ENCODE measurements at places on chromosomes 13 and 19. TPM values are rescaled to one million over a fixed set of nuclear protein-coding genes. Genes with fewer than 3 reads are reported as not detected.

GRIK5 gene
- total RNA-seq, result not detected

ZNF235 gene
- 0.84 TPM for total RNA-seq

TNFAIP8L1 gene
- total RNA-seq, result 10.0 TPM

TFDP1 gene
- total RNA-seq, result 16.8 TPM

CFAP97D2 gene
- total RNA-seq, result not detected

ZNF780A gene
- total RNA-seq, result 14.7 TPM

PPFIA3 gene
- total RNA-seq, result 39.1 TPM

ZNF135 gene
- 2.5 TPM for total RNA-seq

GIPC3 gene
- not detected for total RNA-seq

KLK8 gene
- total RNA-seq, result not detected

ZNF345 gene
- total RNA-seq, result 0.17 TPM

LRRC63 gene
- total RNA-seq, result not detected

ASPDH gene
- total RNA-seq, result not detected

ZNF615 gene
- total RNA-seq, result 5.2 TPM

CEACAM8 gene
- total RNA-seq, result not detected

ZNF66 gene
- total RNA-seq, result 0.35 TPM

RGL3 gene
- 3.3 TPM for total RNA-seq

VSTM1 gene
- total RNA-seq, result not detected

LCP1 gene
- total RNA-seq, result not detected

EMC10 gene
- total RNA-seq, result 192 TPM

SYNGR4 gene
- total RNA-seq, result 0.20 TPM

CBARP gene
- 1.9 TPM for total RNA-seq

LRFN3 gene
- total RNA-seq, result 4.4 TPM

PROSER1 gene
- total RNA-seq, result 9.5 TPM

VSTM2B gene
- not detected for total RNA-seq

MBD3L3 gene
- total RNA-seq, result not detected

SIGLEC12 gene
- total RNA-seq, result not detected

ZNF547 gene
- 3.1 TPM for total RNA-seq

ADGRE1 gene
- 15.0 TPM for total RNA-seq

ATP4B gene
- total RNA-seq, result not detected

MAST1 gene
- 1.8 TPM for total RNA-seq

CEACAM4 gene
- not detected for total RNA-seq

PLEKHJ1 gene
- total RNA-seq, result 96.2 TPM

ZNF610 gene
- 2.2 TPM for total RNA-seq

PAK4 gene
- 28.0 TPM for total RNA-seq

APOC4 gene
- total RNA-seq, result not detected

ATP13A1 gene
- total RNA-seq, result 71.6 TPM

TEX29 gene
- total RNA-seq, result not detected

All from Caki2 (cell line).